ENCODE measurements at places on chromosomes 11 and 22.

GRCh38 chr11:90134478-90135003 lies at the start of gene NAALAD2:
Gene NAALAD2, plus strand, starts transcription at chr11:90134663. Its CDS starts 96 bp downstream, at chr11:90134759.
- no peak for DNase-seq

DNA sequence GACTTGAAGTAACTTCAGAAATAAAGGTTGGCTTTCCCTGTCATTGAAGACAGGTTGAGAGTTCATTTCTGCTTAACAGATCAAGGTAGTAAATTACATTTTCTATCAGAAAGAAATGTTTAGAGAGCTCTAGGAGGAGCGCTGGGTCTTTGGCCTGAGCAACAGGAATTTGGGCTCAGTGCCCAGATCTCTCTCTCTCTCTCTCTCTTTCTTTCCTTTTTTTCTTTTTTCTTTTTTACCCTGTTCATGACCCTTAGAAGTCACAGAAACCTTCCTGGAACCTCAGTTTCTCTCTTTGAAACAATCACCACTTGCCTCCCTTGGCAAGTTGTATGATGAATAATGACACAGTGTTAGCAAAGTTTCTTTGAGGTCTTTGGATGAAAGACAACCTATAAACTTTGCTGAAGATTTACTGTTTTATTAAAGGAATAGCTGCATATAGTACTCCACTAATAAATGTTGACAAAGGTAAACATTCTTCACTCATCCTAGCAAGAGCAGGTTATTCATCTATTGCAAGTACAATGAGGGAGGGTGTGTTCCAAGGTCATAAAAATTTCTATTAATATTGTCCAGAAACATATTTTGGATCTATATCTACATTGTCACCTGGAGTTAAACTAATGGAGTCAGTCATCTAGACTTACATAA lies 35.5 kb upstream of the RASSF10 start:
- DNase-seq = no peak

GRCh38 chr11:28858076-28858475 lies 749.9 kb downstream of the METTL15 start:
- no peak for DNase-seq

DNA sequence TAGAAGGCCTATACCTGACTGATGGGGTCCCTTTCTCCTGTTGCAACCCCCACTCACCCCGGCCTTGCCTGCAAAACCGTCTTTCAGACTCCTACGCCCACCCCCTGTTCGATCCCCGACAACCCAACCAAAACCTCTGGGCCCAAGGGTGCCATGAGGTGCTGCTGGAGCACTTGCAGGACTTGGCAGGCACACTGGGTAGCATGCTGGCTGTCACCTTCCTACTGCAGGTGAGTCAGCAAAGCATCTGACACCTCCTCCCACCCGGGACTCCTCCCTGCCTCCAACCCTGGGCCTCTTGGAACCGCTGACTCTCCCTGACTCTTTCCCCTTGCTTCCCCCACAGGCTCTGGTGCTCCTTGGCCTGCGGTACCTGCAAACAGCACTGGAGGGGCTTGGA lies 1.2 kb downstream of the ROM1 start:
- no peak for DNase-seq

- no peak for DNase-seq
Measured at GRCh38 chr22:23763579-23763945, 772 bp downstream of the C22orf15 start.

DNA sequence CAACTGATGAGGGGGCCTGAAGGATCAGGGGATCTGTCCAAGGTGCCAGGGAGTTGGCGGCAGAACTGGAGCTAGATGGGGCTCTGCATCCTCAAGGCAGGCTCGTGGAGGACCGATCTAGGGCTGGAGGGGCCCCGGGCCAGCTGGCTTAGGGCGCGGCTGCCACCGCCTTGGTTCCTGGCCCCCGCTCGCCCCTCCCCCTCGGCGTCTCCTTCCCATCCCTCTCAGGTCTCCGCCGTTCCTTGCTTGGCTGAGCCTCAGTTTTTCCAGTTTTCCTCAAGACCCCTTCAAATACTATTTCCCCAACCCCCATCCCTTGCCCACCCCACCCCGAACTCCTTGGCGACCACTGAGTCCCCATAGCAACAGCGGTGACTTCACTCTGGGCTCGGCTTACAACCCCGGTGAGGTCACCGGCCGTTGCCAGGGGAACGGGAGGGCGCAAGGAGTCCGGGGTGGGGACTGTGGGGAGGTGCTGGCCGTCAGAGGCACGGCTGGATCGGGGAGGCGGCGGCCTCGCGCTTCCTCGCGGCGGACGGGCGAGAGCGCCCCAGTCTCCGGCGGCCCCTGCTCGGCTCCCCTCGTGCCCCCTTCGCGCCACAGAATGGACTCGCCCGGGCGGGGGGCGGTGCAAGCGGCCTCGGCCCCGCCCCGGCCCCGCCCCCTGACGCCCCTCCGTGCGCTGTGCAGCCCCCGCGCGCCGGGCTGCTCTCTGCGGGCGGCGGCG lies 7.5 kb downstream of the FREY1 start:
- DNase-seq = peak; percentile 96

DNA sequence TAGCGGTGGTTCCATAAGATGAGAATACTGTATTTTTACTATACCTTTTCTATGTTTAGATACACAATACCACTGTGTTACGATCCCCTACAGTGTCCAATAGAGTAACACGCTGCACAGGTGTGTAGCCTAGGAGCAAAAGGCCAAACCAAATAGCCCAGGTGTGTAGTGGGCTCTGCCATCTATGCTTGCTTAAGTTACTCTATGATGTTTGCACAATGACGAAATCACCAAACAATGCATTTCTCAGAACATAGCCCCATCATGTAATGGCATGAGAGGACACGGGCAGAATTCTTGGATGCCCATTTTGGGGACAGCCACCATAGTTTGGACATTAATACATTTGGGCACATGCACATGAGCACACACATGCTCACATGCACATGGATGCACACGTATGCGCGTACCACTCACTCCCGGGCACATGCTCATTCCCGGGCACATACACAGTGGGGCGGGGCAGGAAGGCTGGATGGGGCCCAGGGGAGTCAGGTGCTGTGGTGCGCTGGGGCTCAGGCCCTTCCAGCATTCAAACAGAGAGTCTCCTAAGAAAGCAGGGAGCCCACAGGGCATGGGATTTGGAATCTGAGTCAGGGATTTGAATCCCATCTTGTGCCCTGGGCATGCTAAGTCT lies 51.1 kb downstream of the RTN4R start:
- DNase-seq = no peak

Data from NCI-H1930 (cell line).